Omental fat pad (tissue), 4 donors: ENCODE measurements at places on chromosomes 13 and 19.

DNA sequence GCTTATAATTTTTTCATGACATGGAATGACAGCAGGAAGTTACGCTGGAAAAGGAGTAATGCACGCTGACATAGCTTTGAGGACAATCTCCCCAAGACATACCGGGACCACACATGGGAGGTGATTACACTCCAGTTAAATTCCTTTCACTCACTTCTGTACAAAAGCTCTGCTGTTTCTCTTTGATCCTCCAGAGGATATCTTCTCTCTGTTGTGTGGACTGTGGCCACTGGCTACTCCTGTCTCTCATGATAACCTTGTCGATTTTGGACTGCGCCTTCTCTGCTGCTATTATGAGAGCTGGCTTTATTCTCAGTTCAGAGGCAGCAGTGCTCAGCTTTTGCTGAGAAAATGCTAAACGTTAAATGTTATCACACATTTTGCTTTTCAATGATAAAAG is 464.6 kb downstream of the FGF9 start:
- no peak for DNase-seq

DNA sequence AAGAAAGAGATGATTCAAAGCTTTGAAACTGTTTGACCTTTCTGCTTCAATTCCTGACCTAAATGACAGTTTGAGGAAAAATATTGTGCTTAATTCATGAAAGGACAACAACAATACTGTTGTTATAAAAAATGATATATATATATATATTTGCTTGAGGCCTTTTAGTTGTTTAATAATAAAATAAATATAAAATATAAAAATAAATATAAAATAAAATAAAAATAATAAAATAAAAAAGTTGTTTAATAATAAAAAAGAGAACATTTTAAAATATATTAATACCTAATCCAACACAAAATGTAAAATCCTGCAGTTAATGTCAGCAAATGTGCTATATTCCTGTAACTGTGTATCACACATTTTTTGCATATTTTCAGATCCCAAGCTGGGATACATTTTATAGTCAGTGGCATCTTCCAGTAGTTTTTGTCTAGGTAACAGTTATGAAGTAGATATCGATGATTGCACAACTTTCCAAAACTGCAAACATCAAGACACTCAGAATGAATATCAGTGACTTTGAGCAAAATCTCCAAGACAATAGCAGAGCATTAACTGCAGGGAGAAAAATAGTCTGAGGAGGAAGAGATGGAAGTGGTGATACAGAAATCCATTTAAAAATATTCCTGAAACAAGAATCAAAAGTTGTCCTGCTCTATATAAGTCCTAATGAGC is 375.5 kb upstream of the KLHL1 start:
- DNase-seq, result no peak

DNA sequence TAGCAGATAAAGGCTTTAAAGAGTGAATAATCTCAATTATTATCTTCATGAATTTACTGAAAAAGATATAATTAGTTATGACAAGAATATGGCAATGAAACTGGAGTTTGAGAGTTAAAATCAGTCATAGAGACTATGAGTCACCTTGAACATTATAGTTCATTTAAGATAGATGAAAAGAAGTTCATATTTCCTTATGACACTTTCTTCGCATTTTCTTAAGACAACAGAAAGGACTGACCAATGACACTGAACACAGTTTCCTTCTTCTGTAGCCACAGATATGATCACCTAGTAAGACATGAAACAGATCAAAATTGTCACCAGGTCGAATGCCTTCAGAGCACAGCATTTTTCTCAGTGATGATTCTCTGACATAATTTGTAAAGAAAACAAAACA is 202.1 kb downstream of the KLF12 start:
- no peak for DNase-seq

DNA sequence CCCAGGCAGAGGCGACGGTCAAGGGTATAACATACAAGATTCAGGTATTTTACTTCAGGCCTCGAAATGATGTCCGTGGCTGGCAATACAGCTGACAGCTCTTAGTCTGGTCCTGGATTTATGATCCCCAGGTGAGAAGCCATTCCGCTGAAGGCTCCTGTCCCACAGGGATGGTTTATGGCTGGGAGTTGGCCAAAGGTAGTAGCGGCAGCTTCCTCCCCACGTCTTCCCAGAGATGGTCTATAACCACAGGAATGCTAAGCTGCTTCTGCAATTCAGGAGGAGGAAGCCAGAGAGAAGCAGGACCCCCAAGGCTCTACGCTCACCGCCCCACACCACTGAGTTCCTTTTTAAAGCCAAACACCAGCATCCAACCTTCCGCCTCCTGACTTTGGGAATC is 27.1 kb downstream of the OLFM2 start:
- DNase-seq, result no peak

DNA sequence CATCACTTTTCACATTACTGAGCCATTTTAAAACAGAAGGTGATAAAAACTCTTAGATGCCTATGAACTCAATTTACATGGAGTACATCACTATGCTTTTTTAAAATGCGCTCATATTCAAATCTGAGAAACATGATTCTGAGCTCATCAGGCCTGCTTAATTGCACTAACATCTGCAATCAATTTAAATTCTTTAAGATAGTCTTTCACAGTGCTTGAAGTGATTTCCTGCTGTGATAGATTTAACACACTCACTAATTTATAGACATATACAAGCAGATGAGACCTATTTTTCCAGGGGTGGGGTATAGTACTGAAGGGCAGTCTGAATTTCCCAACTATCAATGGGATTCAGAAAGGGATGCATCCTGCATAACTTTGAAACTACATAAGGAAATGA is 82.9 kb downstream of the DIAPH3 start:
- DNase-seq, result no peak

- no peak for DNase-seq
These were observed 3.5 kb upstream of the C19orf25 start for GRCh38 chr19:1482361-1483130.

GRCh38 chr13:104004572-104004971 is 938.4 kb upstream of the SLC10A2 start:
- DNase-seq, result no peak

DNA sequence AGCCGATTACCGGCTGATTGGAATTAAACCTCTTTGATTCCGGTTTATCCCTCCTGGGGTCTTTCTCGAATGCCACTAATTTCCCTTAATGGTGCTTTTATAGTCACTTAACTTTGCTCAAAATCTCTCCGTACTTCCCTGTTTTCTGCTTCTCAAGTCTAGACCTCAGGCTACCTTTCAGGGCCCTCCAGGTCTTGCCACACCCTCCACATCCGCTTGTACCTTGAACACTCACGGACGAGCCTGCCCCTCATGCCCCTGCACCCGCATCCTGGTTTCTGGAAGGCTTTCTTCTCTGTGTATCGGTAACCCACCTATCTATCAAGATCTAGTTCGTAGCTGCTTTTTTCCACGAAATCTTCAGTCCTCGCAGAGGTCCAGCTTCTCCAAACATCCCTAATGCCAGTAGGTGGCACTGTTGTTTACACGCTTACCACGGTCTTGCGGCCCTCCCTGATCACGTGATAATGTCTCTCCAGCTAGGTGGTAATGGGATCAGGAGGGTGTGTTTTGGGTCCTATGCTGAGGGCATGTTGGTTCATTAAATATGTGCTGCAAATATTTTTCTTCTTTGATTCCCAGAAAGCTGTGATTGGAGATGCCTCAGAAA is 13.8 kb downstream of the ATP12A start:
- DNase-seq, result no peak

- no peak for DNase-seq
These were observed 290.2 kb downstream of the IRS2 start for GRCh38 chr13:109496216-109496615.

GRCh38 chr13:59318320-59318930 is 845.3 kb downstream of the DIAPH3 start:
- DNase-seq, result peak; percentile 75

- no peak for DNase-seq
These were observed 5.5 kb downstream of the TPRX1 start for GRCh38 chr19:47798904-47799266.

- no peak for DNase-seq
These were observed 15.8 kb downstream of the TECR start for GRCh38 chr19:14544977-14545715.

- DNase-seq, result peak; percentile 44
These were observed at the start of gene TMEM272 for GRCh38 chr13:51844862-51845573. TMEM272 (minus strand) TSS chr13:51845177; CDS start chr13:51838530, 6,647 bp downstream.

DNA sequence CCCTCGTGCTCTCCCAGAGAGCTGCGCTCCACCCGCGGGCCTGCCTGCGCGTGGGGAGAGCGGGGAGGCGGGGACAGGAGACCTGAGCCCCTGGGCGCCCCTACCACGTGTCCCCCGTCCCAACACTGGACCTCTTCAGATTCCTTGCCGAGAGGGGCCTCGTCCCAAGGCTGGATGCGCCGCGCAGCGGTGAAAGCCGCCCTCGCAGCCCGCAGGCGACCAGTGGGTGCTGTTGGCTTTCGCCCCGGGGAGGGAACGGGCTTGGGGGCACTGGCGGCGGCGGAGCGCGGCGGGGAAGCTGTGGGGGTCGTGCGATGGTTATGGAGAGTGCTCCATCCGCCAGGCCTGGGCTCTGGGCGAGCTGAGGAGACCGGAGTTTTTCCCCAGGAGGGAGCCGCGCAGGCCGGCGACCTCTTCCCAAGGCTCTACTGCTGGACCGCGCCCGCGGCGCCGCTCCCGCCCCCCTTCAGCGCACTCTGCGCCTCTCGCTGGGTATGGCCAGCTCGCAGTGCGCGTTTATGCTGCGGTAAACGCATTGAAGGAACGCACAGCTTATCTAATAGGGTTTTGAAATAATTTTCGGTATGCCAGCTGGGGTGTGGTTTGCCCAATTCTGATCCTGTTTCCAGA is 17.2 kb upstream of the RNF17 start:
- DNase-seq, result no peak

GRCh38 chr13:22647156-22647850 is 533.5 kb upstream of the SGCG start:
- DNase-seq, result no peak

- DNase-seq, result no peak
These were observed 12.3 kb upstream of the CCDC124 start for GRCh38 chr19:17920527-17920926.

- DNase-seq, result no peak
These were observed 9.8 kb downstream of the MCF2L start for GRCh38 chr13:112978561-112979405.
